ENCODE measurements at places on chromosomes 6 and 20. TPM values are rescaled to one million over a fixed set of nuclear protein-coding genes. Genes with fewer than 3 reads are reported as not detected.

GRCh38 chr6:19327241-19327640, 509.9 kb upstream of the ID4 start:
- DNase-seq, result no peak

- DNase-seq, result no peak
Observed at GRCh38 chr20:57661746-57662455, 41.7 kb upstream of the ZBP1 start.

DNA sequence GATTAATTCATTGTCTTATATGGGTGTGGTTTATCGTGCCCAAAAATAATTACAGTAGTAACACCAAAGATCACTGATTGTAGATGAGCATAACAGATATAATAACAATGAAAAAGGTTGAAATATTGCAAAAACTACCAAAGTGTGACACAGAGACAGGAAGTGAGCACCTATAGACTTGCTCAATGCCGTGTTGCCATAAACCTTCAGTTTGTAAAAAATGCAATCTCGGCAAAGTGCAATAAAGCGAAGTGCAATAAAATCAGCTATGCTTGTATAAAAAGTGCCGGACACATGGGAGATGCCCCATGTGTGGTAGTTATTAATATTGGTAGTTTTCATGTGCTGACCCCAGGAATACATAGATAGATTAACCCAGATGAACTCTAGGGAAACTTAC, 192.6 kb downstream of the NRN1 start:
- DNase-seq, result no peak

- peak; percentile 78 for DNase-seq
Observed at GRCh38 chr6:13733178-13733887, 21.7 kb upstream of the RANBP9 start.

DNA sequence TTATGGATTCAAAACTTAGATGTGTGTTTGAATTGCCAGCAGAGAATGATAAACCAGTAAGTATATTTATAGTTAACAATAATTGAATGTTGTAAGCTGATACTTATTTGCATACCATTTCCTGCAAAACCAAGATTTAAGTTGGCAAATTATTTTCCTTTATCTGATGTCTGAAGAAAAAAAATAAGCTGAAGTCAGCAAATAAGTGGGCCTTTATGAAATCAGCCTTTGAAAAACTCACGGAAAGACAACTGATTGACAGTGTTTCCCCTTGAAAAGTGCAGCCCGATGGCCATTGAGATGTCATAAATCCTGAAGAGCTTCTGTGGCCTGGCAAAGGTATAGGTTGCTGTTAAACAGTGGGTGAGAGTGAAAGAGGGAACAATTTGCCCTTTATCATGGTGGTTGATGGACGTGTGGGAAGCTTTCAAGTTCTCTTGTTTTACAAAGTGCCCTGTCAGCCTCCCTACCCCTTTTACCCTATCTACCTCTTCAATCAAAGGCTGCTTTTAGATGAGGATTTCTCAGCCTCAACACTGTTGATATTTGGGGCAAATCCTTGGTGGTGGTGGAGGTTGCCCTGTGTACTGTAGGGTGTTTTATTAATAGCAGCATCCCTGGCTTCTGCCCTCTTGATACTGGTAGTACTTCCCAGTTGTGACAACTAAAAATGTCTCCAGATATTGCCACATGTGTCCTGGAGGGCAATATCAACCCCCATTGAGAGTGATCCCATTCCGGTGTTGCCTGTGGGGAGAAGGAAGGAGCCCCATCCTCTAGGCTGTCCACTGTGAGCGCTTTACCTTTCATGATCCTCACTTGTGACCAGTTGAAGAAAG, 50.2 kb downstream of the VAPB start:
- no peak for DNase-seq

GRCh38 chr20:31851240-31851955, 6.0 kb upstream of the FOXS1 start:
- DNase-seq, result no peak

- no peak for DNase-seq
Observed at GRCh38 chr6:105189026-105189820, 9.4 kb upstream of the POPDC3 start.

GRCh38 chr6:135592276-135592675, 94.7 kb upstream of the AHI1 start:
- DNase-seq, result no peak

DNA sequence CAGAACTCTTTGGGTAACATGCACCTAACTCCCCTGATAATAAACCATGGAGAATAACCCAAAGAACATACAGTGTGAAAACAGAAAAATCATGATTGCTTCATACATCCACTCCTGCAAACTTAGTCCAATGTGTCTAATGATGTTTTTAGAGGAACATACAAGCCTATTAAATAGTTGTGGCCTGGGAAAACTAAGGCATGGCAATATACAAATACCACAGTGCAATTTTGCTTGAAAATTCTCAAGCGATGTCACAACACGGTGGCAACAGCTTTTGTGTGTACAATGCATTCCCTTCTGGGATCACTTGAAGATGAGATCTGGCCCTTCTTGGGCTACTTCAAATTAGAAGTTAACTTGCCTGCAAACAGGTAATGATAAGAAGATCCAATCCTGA, 16.7 kb downstream of the MAP3K5 start:
- DNase-seq, result no peak

DNA sequence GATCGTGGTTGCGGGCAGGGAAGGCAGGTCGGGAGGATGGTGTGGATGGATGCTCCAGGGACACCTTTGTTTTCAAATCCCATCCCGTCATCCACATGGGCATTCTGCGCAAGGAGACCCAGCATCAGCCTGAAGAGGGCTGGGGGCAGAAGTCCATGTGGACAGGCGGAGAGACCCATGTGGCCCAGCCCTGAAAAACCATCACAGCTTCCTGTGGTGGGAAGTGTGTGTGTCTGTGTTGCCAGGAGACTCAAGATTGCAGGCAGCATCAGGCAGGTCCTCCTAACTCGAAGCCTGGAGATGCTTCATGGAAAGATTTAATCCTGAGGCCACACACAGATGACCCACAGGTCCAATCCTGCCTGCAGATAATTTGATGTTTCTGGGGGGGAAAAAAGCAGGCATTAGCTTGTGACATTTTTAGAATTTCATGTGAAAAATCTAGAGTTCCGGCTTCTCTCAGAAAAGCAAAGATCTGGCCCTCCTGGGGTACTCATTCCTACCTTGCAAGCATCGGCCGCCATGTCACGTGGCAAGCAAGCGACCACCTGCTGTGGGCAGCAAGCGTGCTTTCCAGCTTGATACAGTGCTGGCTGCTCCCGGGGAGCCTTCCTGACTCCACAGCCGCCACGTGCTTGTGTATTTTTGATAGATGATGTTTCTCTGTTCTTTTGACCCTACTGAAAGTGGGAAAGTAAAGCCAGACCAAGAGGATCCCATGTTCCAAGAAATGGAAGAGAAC, 25.8 kb downstream of the BCAS4 start:
- DNase-seq, result no peak

GRCh38 chr20:4944518-4945313, 56.6 kb downstream of the SLC23A2 start:
- DNase-seq, result no peak

GRCh38 chr20:63778034-63778752, 38.6 kb downstream of the SLC2A4RG start:
- DNase-seq, result no peak

DNA sequence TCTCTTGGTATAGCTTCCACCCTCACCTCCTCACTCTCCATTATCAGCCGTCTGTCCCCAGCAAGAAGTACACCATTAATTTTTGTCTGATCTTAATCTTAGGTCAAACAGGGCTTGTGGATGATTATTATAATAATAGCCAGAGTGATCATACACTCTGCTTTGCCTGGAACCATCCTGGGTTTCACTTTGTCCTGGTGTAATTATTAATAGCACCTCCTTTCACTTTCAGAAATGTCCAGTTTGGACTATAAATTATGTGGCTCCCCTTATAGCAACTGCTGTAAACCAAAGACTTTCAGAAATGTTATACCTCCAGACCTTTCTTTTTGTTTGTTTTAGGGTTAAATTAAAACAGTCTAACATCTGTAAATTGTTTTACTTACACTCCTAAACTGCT, 951 bp upstream of the TRIM31 start:
- no peak for DNase-seq

- DNase-seq, result peak; percentile 48
Observed at GRCh38 chr6:160347259-160348222, 637 bp upstream of the SLC22A3 start.

GRCh38 chr20:50017576-50018248, 34.9 kb downstream of the SNAI1 start:
- DNase-seq, result no peak

GRCh38 chr20:47770935-47771334, 14.3 kb downstream of the SULF2 start:
- DNase-seq, result no peak

- DNase-seq, result no peak
Observed at GRCh38 chr6:26309731-26310142, 55.3 kb upstream of the BTN3A2 start.

DNA sequence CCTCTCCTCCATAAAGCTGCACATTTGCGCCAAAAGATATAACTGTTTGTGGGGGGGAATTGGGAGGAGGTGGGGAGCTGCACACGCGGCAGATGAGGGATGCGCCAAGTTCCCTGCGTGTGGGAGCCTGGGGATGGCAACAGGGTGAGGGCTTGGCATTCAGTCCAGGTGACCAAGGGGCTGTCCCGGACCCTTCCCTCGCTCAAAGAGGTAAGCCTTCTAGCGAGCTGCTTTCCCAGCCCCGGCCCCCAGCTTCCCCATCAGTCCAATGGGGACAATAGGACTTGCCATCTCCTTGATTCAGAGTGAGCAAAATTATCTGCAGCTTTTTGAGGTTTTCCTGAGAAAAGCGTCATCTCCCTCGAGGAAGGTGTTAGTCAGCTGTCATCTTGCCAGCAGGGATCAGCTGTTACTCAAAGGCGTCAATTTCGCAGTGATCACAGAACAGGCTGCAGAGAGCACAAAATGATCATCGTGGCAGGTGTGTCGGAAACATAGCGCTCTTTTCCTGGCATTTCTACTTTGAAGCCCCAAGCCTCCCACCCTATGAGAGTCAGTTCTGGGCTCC, 21.3 kb downstream of the ZNF831 start:
- DNase-seq, result no peak

DNA sequence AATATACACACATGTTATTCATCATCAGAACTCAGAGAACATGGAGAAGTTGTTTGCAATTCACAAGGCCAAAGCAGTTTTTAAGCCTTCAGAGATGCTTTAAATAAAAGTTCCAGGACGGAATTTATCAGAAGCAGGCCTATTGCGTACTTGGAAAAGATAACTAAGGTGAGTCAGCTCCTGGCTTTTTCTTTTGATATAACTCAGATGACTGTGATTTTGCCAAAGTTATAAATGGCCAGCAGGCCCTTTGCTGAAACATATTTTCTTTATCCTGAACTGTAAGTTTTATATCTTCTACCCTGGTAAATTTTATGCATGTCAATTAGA, 55.0 kb upstream of the PLCB1 start:
- DNase-seq, result no peak

- no peak for DNase-seq
Observed at GRCh38 chr6:30260036-30260504, 46.9 kb upstream of the TRIM26 start.

- DNase-seq, result no peak
Observed at GRCh38 chr20:32348207-32348606, 9.9 kb upstream of the ASXL1 start.

DNA sequence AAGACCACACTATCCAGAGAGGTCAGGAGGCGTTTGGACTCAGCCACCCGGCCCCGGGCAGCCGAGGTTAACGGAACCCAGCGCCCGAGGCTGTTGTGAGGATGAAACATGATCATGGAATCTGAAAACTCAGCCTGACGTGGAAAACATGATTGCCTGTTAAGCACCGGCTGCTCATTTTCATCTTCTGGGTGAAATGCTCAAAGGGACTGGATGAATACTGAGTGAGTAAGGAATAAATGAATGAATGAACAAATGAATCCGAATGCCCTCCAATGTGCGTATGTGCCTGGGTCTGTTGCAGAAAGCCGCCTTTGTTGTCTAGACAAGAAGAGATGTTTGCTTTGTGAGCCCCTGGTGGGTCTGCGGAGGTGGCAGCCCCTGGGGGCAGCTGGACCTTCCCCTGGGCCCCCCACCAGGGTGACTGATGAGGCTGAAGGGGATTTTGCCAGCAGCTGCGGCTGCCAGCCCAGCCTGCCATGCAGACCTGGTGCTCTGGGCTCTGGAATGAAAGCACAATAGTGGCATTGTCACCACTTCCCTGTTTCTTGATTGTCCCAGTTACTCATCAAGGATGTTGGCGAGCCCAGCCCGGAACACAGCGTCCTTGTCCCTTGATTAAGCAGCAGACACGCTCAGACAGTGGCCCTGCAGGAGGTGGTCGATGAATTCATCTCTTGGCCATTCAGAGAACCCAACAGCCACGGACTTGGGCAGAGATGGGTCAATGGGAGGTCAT, 211.1 kb downstream of the ANKRD60 start:
- peak; percentile 69 for DNase-seq

The MROH8 gene
- 2.3 TPM for total RNA-seq

The SLC35D3 gene
- 0.28 TPM for total RNA-seq

The NHLRC1 gene
- 2.3 TPM for total RNA-seq

The ZNFX1 gene
- 29.8 TPM for total RNA-seq

The SLPI gene
- total RNA-seq, result 204 TPM

The BIRC7 gene
- 0.25 TPM for total RNA-seq

The TENT5A gene
- 26.3 TPM for total RNA-seq

The CALHM4 gene
- total RNA-seq, result not detected

The FNDC11 gene
- not detected for total RNA-seq

The WFDC2 gene
- 108 TPM for total RNA-seq

The TASP1 gene
- total RNA-seq, result 14.3 TPM

The BHLHE23 gene
- not detected for total RNA-seq

Data from left colon (tissue), 2 donors.